T-helper 17 cell (primary cell): ENCODE measurements at places on chromosomes 3 and 15. TPM values are rescaled to one million over a fixed set of nuclear protein-coding genes. Genes with fewer than 3 reads are reported as not detected.

DNA sequence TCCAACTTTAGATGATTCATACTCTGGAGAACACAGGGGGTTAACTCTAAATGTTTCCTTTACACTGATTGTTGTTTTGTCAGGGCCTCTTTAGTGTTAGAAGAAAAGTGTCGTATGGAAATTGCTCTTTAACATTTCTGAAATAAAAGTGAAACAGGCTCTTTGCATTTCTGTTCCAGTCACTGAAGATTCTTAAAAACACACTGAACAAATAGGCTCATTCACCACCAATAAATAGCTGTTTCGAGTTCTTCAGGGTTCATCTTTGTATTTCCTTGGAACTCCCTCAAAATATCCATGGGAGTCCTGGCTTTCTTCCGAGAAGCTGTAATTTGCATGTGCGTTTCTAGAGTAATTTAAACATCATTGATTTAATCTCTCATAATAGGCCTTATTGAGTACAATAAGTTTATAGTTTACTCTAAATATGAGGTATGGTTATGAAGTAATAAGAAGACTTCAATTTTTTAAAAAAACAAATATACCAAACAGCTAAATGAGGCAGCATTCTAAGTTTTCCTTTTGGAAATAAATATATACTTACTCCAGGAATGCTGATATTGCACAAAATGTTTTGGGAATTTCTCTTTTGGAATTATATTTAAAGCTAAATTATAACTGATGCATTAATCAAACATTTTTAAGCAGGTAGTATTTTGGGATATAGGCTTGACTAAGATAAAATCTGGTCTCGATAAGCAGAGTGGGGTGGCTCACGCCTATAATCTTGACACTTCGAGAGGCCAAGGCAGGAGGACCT lies 327.4 kb downstream of the EPHA3 start:
- no peak for DNase-seq

GRCh38 chr15:22936577-22937472 lies 43.3 kb downstream of the CYFIP1 start:
- DNase-seq, result no peak

DNA sequence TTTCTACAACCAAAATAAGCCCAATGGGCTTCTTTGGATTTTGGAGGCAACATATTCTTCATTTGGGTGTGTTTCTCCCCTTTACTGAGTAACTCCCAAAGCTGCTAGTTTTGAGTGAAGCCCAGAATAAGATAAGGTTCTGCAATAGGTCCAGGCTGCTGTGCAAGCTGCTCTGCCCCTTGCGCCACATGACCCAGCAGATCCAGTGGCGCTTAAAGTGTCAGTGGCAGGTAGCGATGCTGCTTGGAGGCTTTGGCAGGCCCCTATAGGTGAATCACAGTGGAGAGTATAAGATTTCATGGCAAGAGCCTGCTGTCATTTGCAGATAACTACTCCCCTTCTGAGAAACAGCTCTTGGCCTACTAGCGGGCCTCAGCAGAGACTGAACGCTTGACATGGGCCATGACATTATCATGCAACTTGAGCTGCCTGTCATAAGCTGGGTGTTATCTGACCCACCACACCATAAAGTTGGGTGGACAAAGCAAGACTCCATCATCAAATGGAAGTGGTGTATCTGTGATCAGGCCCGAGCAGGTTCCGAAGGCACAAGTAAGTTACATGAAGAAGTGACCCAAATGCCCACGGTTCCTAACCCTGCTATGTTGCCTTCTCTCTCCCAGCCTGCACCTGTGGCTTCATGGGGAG lies 88.4 kb upstream of the OXTR start:
- DNase-seq, result no peak

DNA sequence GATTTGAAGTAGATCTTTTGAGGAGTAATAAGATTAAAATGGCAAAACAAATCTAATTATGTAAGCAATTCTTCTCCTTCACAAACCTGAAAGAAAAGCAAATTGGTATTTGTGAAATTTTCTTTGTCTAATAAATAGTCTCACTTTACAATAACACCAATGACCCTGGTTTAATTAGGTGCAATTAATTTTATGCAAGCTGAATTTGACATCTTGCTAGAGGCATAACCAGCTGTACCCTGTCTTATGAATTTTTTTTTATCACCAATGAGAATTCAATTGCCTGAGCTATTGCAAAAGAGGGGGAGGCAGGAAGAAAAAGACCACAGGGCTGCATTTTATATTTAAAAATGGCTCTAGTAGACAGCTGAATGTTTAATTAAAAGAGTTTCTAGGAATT lies 113.5 kb upstream of the IL12A start:
- DNase-seq, result no peak

- no peak for DNase-seq
Observed at GRCh38 chr3:194259982-194260766, 91.0 kb downstream of the CPN2 start.

C3orf85 gene
- total RNA-seq, result not detected
